HepG2 (cell line): ENCODE measurements at places on chromosomes 7 and 10. TPM values are rescaled to one million over a fixed set of nuclear protein-coding genes. Genes with fewer than 3 reads are reported as not detected.

- DNase-seq: no peak
Measured at GRCh38 chr7:117065571-117066150, 112.4 kb downstream of the ST7 start.

DNA sequence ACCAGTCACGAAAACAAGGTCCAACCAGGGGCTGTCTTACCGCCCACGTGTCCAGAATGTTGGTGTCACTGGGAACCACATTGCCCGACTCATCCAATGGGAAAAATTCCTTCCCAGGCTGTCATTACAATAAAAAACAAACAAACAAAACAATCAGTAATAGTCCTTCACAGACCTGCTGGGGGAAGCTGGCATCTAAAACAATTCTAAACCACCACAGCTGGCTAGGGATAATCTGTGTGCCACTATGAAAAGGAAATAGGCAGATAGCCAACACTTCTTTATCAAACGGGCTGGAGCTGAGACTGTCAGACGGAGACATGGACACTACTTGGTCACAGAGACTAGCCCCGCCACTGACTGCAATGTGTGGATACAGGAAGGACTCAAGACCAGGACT, 9.2 kb downstream of the AKR1B1 start:
- no peak for DNase-seq

DNA sequence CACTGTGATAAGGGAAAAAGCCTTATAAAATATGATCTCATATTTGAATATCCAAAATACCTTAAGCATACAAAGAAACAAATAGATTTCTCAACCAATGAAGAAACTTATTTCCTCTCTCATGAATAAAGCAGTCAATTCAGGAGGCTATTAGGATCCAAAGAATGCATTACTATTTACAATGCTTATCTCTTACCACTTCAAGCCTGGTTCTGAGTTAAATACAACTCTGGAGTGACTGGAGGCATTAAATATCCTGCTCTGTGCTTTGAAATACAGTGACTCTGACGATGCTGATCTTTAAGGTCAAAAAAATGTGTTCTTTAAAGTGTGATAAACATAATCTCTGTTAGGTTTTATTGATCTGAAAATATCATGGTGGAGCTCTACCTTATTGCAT, 493.2 kb downstream of the ZWINT start:
- no peak for DNase-seq

GRCh38 chr7:197413-198335, 5.3 kb downstream of the FAM20C start:
- DNase-seq: peak; percentile 75

FZD1 gene
- 0.51 and 0.80 TPM in 2 replicates for total RNA-seq

DNA sequence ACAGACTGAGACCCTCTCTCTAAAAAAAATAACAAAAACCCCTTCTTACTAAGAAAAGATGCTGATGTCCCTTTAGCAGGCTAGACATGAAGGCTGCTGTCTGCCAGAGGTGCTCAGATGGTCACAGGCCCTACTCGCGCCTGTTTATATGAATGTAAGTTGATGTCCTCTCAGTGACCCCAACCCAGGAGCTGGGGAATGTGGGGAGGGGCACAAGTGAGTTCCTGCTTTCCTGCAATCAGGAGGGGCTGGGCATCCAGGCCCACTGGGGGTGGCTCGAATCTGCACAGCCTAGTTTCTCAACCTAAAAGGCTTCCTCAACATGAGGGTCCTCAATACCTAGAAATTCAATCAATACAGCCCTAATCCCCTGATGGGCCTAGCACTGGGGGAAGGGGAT, 12.1 kb upstream of the SLC29A3 start:
- no peak for DNase-seq

DNA sequence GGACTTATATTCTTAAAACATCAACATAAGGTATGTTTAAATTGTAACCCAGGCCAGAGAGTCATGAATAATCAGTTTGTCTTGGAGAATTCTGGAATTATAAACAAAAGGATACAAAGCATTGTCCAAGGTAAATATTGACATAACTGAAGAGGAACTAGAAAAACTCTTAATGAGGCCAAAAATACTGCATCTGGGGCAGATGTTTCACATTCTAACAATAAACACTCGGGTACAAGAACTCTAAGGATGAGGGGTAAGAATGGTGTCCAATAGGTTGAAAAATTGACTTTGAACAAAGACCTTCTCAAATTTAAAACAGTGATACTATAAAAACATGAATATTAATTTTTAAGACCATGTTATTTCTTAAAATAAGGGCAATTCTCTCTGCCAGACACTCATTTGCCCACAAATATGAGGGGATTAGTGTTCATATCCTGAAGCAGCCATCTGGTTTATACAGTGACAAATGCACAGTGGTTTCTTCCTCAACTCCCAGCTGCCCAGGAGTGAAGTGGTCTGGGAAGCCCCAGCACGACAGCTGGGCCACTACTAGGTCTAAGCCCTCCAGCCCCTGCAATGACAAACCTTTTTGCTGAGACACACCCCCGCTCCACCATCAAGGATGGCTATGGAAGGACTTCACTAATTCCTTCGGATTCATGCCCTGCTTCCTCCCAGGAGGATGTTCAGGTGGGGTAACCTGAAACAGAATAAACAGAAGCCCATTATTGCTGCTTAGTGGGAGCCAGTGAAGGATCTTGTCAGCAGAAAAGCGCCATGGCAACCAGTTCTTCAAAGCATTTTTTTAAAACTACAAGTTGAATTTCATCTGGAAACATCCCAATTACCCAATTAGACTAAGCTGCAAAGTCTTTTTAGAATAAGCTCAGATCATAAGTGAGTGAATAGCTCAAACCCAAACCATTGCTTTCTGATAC, 107.5 kb upstream of the ARID5B start:
- no peak for DNase-seq

GRCh38 chr7:23966941-23967340, 256.9 kb downstream of the STK31 start:
- no peak for DNase-seq

GCK gene
- total RNA-seq: not detected in 2 replicates

- DNase-seq: peak; percentile 10
Measured at GRCh38 chr10:77496941-77497420, 140.6 kb downstream of the KCNMA1 start.

ZCCHC24 gene
- total RNA-seq: 3.1 and 3.9 TPM in 2 replicates

HOXA10 gene
- not detected in 2 replicates for total RNA-seq

NRP1 gene
- 3.7 and 5.8 TPM in 2 replicates for total RNA-seq

DNA sequence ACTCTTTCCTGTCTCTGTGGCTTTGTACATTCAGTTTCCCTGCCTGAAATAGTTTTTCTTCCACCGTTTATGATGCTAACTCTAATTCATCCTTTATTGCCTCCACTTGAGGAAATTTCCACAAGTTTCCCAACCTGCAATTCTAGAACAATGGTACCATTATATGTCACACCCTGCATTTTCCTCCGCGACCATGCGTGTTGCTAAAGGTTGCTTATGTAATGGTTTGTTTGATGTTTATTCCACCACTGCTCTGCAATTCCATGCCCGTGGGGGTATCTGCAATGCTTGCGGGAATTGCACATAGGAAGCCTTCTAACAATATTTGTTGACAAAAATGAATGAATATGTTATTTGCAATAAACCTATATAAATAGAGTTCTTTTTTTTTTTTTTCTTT, 69.5 kb upstream of the ST8SIA6 start:
- peak; percentile 41 for DNase-seq

GATA3 gene
- not detected in 2 replicates for total RNA-seq

DNA sequence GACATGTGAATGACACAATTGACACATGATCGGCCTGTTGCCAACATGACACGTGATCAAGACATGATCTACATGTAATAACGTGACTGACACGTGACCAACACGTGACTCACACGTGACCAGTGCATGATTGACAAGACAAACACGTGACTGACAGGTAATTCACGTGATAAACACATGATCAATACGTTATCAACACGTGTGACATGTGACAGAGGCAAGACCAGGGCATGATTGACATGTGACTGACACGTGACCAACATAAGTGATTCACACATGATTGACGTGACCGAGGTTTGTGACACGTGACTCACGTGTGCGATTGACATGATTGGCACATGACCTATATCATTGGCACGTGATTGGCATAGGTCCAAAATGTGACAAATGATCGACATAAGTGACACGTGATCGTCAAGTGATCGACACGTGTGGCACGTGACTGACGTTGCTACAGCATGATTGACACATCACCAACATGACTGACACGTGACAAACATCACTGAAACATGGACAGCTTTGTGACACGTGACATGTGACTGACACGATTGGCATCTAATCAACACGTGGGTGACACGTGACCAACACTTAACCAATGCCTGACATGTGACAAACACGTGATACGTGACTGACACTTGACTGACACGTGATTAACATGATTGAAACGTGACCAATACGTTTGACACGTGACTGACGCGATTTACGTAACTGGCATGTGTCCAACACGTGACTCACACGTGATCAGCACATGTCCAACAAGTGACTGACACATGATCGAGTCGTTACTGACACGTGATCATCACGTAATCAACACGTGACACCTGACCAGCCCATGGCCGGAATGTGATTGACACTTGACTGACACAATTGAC, 23.0 kb downstream of the CRPPA start:
- DNase-seq: no peak

DNA sequence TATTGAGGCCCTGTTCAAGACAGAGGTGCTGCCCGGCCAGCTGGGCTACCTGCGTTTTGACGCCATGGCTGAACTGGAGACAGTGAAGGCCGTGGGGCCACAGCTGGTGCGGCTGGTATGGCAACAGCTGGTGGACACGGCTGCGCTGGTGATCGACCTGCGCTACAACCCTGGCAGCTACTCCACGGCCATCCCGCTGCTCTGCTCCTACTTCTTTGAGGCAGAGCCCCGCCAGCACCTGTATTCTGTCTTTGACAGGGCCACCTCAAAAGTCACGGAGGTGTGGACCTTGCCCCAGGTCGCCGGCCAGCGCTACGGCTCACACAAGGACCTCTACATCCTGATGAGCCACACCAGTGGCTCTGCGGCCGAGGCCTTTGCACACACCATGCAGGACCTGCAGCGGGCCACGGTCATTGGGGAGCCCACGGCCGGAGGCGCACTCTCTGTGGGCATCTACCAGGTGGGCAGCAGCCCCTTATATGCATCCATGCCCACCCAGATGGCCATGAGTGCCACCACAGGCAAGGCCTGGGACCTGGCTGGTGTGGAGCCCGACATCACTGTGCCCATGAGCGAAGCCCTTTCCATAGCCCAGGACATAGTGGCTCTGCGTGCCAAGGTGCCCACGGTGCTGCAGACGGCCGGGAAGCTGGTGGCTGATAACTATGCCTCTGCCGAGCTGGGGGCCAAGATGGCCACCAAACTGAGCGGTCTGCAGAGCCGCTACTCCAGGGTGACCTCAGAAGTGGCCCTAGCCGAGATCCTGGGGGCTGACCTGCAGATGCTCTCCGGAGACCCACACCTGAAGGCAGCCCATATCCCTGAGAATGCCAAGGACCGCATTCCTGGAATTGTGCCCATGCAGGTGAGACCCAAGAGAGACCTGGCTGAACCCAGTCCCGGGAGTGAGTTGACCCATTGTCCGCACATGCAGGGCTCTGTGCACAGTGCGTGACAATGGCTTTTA, 2.8 kb downstream of the RBP3 start:
- no peak for DNase-seq

SPAM1 gene
- not detected in 2 replicates for total RNA-seq

DNA sequence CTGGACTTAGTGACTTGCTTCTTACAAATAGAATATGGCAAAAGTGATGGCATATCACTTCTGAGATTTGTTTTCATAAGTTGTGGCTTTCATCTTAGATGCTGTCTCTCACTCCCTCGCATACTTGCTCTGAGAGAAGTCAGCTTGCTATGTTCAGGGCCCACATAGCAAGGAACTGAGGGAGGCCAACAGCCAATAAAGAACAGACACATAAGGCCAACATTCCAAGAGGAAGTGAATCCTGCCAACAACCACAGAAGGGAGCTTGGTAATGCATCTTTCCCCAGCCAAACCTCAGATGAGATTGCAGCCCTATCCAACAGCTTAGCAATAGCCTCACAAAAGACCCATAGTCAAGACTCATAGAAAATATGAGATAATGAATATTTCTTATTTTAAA, 39.2 kb upstream of the DMTF1 start:
- DNase-seq: no peak

- no peak for DNase-seq
Measured at GRCh38 chr7:102456327-102456726, 8.3 kb downstream of the ALKBH4 start.

GRCh38 chr10:26448706-26449435, 10.7 kb downstream of the APBB1IP start:
- DNase-seq: no peak

DNA sequence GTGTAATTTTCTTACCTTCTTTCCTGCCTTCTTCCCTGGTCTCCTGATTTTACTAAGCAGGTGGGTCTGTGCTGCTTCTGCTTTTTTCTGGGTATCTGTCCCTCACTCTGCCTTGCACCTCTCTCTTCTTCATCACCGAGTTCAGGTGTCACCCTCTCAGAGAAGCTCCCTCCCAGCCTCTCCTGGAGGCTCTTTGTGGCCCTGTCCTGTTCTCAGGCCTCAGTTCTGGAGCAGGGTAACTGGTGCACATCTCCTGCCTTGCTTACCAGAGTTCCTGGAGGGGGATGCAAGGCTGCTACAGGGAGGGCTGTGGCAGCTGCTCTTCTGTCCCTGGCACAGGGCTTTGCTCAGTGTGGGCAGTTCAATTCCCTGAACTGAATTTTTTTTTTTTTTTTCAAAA, 66.1 kb downstream of the RBM33 start:
- no peak for DNase-seq

MMP21 gene
- total RNA-seq: not detected in 2 replicates

DNA sequence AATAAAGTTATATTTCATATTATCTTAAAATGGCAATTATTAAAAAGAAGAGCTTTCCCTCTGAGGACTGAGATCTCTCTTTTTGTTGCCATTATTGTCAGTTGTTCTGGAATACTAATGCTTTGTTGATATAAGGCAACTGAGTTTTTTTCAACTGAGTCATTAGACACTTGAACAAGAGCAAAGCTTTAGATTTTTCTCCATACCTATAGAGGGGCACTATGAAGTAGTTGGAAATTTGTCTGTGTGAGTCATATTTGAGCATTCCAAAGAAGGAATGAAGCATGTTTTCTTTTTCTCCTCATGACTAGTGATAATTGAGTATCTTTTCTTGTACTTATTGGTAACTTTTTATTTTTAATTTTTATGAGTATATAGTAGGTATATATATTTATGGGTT, 24.5 kb downstream of the RPA3 start:
- peak; percentile 69 for DNase-seq

DNA sequence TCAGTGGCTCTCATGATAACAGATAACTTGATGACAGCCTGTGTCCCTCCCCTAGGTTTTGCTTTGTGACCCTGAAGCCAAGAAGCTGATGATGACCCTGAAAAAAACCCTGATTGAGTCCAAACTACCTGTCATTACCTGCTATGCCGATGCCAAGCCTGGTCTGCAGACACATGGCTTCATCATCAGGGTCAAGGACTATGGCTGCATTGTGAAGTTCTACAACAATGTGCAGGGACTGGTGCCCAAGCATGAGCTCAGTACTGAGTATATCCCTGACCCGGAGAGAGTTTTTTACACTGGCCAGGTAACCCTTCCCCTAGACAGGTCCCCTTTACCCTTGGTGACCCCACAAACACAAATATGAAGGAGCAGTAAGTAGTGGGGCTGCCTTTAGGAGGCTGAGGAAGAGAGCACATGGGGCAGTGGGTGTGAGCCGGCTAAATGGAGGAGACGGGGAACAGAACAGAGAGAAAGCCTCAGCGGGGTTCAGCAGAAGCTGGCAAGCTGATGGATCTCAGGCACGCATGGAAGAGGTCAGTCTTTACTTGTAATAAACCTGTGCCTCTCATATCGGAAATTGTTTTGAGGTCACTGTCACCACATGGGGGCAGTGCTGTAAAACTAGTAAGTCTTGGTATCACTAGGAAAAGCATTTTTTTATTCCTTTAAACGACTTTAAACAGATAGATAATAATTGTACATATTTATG, 20.2 kb downstream of the PDCD11 start:
- DNase-seq: peak; percentile 50

GRCh38 chr10:62424026-62424425, 49.9 kb downstream of the ZNF365 start:
- no peak for DNase-seq
